ENCODE measurements at places on chromosomes 5 and 9. TPM values are rescaled to one million over a fixed set of nuclear protein-coding genes. Genes with fewer than 3 reads are reported as not detected.

DNA sequence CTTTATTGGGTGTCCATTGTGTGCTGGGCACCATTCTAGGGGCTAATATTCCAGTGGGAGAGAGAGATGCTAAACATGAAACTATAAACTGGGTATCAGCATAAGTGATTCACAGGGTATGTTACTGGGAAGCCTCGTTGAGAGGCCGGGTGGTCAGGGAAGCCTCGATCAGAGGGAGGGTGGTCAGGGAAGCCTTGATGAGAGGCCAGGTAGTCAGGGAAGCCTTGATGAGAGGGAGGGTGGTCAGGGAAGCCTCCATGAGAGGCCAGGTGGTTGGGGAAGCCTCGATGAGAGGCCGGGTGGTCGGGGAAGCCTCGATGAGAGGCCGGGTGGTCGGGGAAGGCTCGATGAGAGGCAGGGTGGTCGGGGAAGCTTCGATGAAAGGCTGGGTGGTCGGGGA, 8.9 kb upstream of the PLEKHG4B start:
- DNase-seq: no peak

DNA sequence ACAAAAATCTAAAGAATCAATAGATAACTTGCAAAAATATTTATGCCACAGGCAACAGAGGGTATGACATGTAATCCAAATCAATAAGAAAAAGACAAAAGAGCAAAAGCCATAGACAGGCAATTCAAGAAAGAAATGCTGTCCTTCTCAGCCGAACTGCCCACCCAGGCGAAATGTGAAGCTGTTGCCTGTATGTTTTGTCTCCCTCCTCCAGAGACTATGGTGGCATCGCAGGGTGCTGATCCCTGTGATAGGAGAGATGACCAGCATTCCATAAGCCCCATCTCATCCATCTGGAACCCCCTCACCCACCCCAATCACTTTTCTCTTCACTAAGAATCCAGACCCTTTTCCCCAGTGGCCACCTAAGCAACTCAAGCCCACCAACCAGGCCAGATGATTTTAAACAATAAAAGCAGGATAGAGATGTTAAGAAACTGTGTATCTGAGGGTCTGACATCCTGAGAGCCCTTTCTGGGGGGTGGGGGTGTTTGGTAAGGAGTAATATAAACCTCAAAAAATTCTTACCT, 5.3 kb upstream of the ACSL6 start:
- no peak for DNase-seq

DNA sequence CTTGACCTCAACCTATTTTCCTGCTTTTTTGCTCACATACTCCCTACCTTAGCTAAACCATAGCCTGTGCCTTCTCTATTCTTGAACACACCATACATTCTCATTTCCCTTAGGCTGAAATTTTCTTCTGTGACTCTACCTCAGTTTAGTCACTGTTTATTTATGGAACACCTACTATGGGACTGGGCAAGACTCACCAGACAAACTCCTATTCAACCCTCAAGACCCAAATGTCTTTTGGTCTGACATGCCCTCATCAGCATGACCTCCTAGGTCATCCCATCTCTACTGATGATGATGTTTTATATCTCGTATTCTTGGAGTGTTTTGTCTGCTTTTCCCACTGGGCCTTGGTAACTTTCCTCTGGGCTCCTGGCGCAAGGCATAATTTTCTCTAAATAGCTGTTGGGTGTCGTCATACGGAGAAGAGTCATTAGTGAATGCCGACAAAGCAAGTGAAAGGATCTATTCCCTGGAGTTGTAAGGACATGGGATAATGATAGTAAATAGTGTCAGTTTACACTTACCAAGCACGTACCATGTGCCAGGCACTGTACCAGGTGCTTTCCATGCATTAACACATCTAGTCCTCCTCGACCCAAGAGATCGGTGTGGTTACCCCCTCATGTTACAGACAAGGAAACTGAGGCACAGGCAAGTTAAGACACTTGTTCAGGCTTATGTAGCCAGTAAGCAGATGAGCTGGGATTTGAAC, 22.4 kb upstream of the PITX1 start:
- peak; percentile 15 for DNase-seq

DNA sequence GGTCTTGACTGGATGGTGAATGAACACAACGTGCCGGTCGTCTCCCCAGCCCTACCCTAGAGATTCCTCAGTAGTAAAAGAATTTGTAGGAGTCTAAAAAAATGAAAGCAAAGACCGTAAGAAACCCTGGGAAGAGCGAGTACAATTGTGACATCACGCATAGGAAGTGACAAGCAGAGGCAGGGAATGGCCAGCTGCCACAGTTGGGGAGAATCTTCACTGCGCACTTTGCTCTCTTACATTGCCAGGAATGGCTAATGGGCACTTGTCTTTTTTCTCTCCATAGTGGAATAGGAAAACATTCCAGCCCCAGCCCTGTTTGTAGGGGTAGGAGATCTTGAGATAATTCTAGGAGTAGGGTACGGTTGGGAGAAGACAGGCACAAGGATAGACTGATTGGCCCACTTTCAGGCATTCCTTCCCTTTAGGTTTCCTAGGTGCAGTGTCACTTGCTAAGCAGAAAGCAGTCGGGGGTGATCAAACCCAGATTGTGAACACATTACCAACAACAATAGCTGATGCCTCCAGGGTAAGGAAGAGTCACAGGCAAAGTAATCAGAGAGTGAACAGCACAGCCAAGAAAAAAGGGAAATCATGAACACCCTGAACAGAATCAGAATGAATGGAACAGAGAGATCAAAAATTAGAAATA, 302.7 kb downstream of the MAN2A1 start:
- DNase-seq: no peak

Gene FAT2
- total RNA-seq: not detected

GRCh38 chr9:33437205-33437604, 10.2 kb downstream of the AQP3 start:
- DNase-seq: no peak

Gene LCN10
- 3.2 TPM for total RNA-seq

Gene OR1J2
- not detected for total RNA-seq

DNA sequence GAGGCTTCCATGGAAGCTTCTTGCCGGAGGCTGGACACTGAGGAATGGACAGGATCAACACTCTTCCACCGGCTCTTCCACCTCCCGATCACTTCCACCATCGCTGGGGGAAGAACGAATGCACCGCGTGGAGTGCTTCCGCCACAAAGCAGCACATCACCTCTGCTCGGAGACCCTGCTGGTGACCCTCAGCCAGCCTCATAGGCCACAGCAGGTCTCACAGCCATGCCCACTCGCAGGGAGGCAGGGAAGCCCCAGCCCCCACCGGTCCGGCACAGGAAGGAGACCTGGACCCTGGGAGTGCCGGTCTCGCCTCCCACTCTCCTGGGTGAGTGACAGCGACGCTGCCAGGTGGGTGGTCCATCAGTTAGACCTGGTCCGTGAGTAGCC, 4.7 kb downstream of the MRPL36 start:
- DNase-seq: no peak

DNA sequence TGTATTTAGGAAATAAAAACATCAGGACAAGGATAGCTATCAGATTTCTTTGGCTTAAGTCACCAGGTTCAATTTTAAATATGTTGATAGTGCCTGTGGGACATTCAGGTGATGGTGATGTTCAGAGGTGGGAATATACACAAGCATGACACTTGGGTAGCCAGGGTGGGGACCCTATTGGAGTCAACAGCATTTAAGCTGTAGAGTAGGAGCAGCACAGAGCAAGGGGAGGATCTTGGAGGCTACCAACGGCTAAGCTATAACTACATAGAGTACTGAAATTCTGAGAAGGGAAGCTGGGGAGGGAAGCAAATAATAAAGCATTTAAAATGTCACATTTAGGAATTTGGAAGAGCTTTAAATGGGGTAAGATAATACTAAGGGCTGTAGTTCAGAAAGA, 177.7 kb downstream of the CPLANE1 start:
- DNase-seq: no peak

DNA sequence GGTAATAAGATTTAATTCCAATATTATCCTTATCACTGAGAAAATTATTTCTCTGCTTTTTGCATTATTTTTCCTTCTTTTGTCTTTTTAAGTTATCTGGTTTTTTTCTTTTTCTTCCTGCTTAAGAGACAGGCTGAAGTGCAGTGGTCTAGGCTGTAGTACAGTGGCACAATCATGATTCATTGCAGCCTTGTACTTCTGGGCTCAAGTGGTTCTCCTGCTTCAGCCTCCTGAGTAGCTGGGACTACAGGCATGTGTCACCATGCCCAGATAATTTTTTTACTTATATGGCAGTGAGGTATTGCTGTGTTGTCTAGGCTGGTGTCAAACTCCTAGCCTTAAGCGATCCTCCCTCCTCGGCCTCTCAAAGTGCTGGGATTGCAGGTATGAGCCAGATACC, 93.9 kb downstream of the SLC44A1 start:
- no peak for DNase-seq

- no peak for DNase-seq
Measured at GRCh38 chr5:144684899-144685298, 514.2 kb downstream of the KCTD16 start.

GRCh38 chr5:30850866-30851265, 342.6 kb upstream of the CDH6 start:
- DNase-seq: no peak

DNA sequence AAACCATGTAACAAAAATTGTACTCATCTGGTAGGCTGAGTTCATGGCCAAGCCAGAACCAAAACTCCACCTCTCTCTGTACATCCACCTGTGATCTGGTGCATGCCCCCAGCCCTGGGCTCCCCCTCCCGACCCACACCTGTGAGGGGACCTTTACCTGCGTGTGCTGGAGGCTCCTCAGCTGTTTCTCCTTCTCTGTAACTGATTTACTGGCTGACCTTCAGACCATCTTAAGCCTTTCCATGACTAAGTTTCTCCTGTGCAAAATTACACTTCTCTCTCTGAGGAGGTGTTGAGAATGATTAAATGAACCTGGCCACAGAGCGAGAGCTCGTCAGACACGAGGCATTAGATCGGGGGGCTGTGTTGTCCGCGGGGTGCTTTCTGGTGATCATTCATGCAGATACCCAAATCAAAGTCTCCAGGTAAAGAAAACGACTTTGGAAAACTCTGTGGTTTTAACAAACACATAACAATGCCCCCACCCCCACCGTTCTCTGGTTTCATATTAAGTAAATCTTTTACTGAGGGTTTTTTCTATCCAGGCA, 136.4 kb downstream of the SEMA5A start:
- DNase-seq: no peak

GRCh38 chr5:56269216-56269927, 36.2 kb upstream of the ANKRD55 start:
- DNase-seq: no peak

DNA sequence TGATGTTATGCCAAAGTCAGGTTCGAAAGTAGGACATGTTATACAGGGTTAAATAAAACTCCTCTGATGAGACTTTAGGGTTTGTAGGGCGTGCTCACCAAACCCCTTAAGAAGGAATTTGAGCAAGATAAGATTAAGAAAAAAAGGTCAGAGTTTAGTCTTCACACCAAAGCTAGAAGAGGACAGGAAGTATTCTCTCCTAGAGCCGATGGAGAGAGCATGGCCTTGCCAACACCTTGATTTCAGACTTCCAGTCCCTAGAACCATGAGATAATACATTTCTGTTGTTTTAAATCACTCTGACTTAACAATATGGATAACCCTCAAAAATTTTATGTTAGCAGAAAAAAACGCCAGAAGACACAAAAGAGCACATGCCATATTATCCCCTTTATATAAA, 16.3 kb upstream of the PLCXD3 start:
- no peak for DNase-seq

DNA sequence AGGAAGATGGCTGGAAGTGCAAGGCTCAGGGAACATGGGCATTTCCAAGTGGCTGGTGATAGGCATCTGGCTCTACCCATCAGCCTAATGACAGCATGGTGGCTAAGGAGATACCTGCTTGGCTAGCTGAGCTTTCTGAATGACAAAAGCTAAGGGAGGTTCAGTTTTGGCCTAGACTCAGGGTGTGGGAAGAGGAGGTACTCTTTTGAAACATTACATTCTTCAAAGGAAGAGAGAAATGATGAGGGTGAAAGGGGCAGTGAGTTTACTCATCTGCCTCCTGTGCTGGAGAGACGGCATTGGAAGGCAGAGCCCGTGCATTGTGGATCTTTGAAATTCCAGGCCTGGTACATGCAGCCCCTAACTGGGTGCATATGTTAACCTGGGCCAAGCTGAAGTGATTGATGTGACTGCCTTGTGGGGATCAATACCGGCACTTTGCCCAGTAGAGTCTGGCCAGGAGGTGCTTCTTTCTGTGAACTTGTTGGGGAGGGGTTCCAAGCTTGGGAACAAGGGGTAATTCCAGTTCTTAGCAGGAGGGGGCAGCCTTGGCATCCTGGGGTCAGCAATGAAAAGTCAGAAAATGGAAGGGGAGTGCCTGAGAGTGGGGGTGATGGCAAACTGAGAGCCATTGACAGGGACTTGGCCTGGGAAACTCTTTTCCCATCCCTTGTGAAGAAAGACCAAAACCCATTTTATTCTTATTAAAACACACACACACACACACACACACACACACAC, 108.6 kb downstream of the ACER2 start:
- DNase-seq: no peak

GRCh38 chr5:125413496-125414274, 667.2 kb upstream of the ZNF608 start:
- DNase-seq: no peak

- no peak for DNase-seq
Measured at GRCh38 chr5:165130656-165131055, 1625.2 kb downstream of the MAT2B start.

GRCh38 chr9:127229691-127230417, 34.7 kb upstream of the GARNL3 start:
- DNase-seq: no peak

- DNase-seq: peak; percentile 83
Measured at GRCh38 chr5:134003817-134004625, 754 bp downstream of the VDAC1 start.

Gene C9orf50
- not detected for total RNA-seq

Gene REEP2
- total RNA-seq: 3.8 TPM

GRCh38 chr9:104992659-104993058, 64.7 kb upstream of the ABCA1 start:
- no peak for DNase-seq

Gene ZNF79
- total RNA-seq: 10.7 TPM

Gene ATP10B
- not detected for total RNA-seq

DNA sequence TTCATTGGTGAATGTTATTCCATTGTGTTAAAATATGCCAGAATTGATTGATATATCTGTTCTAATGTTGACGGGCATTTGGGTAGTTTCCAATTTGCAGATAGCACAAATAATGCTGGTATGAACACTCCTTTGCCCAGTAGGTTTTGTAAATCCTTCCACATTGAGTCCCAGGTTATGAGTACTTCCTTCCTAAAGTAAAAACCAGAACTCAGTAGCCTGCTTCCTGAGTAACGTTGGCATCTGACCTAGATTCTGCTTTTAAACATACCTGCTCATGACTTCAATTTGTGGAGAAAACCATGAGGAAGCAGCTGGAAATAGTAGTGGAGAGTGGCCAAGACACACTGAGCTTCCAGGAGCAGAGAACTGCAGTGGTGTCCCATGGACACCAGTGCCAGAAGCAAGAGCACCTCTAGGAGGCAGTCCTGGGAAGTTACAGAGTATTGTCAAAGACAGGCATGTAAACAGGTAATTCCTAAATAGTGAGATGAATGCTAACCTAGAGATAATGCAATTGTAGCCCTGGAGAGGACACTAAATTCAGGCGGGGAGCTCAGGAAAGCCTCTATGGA, 24.3 kb upstream of the RASGRF2 start:
- DNase-seq: no peak

Gene ZBTB34
- total RNA-seq: 7.3 TPM
